ENCODE measurements at places on chromosomes 3 and 15. TPM values are rescaled to one million over a fixed set of nuclear protein-coding genes. Genes with fewer than 3 reads are reported as not detected.

TMEM158 gene
- total RNA-seq = 15.2 TPM

BLM gene
- total RNA-seq = 15.2 TPM

GXYLT2 gene
- 1.1 TPM for total RNA-seq

POC1A gene
- 17.5 TPM for total RNA-seq

ALDH1A2 gene
- not detected for total RNA-seq

DUT gene
- total RNA-seq = 105 TPM

LRRC28 gene
- 17.1 TPM for total RNA-seq

ATOSA gene
- total RNA-seq = 10.0 TPM

SPESP1 gene
- total RNA-seq = not detected

PLSCR2 gene
- total RNA-seq = not detected

TLE3 gene
- 22.6 TPM for total RNA-seq

Measured in A549 treated with Mapracorat at 1 μM for 4 hours (cell line).